Small intestine (tissue), 16 donors: ENCODE measurements at places on chromosomes 4 and X.

- DNase-seq, result peak; percentile 63
These were observed 106.6 kb downstream of the SHROOM4 start for GRCh38 chrX:50707405-50707804.

DNA sequence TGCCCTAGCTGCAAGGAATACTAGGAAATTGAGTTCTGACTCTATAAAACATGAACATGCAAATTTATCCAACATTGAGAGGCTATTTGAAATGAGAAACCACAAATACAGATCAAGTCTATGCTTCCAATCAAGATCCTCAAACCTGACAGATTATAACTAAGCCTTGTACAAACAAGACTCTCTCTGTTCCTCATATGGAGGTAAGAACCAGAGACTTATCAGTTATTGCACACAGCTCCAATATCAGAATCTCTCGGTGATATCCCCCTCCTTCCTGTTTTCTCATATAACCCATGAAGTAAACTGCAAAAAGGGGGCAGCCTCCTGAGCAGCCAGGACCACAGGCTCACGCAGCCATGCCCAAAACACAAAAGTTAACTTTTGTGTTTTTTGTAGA lies 36.5 kb downstream of the FBXW7 start:
- no peak for DNase-seq

DNA sequence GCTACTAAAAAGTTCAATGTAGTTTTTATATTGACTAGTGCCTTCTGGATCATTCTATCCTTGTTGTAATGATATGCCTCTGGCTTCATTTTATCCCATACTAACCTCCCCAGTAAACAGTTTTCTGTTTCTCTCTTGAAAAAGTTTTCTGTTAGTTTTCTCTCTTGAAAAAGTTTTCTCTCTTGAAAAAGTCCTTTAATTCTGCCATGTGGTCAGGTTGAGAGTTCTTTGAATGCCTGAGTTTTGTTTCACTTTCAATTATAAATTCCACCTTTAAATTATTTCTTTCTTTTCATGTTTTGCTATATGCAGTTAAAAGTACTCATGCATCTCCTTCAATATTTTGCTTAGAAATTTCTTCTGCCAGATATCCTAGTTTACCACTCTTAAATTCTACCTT lies 1139.6 kb downstream of the STPG2 start:
- DNase-seq, result no peak

DNA sequence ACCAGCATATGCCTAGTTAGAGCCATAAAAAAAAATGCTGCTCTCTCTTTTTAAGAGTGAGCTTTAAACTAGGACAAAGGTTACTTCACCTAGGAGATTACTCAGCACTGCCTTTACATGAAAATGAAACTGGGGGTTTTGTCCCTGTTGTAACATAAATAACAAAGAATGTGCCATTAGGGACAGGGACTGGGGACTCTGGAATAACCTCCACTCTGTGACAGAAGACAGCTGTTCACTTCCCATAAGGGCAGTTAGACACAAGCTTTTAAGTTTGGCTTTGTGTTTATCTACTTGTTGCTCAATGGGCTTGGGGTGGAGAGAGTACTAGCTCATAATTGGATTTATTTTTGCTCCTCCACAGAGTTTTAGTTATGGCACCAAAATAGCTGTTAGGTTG lies 11.9 kb downstream of the ENPEP start:
- DNase-seq, result peak; percentile 82

- DNase-seq, result no peak
These were observed 38.9 kb upstream of the TMPRSS11D start for GRCh38 chr4:67922697-67923096.

DNA sequence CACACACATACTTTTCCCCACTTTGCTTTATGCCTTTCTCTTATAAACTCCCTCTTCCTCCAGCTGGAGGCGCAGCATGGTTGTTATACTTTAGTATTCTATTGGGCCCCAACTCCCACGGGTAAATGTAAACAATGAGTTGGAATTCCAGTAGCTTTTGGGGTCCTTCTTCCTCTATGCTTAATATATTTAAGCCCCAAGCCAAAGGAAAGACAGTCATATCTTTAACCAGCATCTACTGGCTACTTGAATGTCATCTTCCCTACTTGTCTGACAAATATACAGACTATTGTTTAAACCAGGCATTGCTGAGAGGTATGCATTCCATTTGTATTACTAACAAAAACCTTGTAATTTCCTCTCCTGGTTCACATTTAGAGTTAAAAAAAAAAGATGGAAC lies 72.9 kb downstream of the WDR19 start:
- DNase-seq, result no peak

DNA sequence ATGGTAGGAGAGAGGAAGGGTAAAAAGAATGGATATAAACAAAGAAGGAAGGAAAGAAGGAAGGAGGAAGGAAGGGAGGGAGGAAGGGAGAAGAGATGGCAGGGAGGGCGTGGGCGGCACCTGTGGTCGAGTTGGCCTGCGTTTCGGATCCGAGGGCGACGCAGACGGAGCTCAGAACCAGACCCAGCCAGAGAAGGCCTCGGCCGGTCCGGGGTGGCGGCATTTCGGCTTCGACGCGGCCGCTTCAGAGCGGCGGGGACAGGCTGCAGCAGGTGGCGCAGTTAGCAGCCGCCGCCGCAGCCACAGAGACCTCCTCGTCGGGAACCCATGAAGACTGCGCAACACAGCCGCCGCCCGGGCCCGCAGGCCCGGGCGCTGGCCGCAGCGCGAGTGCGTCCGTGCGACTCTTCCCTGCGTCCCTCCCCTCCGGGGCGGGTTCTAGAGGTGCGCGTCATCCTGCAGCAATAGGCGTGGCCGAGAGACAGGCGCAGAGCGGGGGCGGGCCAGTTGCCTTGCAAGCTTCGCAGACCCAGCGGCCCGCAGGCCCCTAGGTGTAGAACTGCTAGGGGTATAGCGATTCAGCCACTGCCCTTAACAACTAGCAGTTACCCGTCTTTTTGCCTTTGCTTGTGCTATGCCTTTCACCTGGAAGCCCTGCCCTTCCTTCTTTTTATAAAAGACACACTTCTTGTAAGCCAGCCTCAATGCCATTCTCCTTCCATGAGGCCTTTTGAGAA lies at the start of gene IDS:
Gene IDS, minus strand, starts transcription at position 392 of the 737 bp plus-strand sequence. Its CDS starts 169 bp downstream, at position 223.
- DNase-seq, result peak; percentile 87

DNA sequence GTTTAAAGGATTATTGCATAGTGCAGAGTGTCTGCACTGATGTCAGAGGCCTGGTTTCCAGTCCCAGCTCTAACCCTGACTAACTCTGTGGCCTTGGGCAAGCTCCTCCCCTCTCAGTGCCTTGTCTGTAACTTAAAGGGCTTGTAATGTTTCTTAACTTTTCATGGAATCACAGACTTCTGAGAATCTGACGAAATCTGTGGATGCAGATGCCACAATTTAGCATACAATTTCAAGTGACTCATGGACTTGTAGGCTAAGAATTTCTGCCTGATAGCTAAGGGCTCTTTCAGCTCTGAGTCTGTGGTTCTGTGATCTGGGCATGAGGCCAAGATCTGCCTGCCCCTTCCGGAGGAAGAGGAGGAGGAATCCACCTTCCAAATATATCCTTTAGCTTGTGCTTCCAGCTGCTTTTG lies 236.9 kb downstream of the AR start:
- DNase-seq, result peak; percentile 3

DNA sequence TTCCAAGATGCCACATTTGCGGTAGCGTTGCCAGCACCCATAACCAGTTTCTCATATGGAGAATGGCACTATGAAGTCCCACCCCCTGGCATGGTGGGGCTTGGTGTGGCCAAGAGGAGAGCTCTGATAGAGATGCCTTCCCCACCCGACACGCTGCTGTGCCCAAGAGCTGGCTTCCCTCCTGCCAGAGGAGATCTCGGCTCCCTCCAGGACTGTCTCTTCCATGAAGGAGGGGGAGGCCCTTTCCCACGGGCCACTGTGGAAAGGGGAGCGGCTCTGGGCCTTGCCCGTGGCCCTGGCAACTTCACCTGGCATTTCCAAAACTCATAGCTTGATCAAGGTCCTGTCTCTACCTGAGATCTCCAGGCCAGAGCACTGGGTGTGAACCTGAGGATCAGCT lies 217.3 kb upstream of the PSAPL1 start:
- no peak for DNase-seq

DNA sequence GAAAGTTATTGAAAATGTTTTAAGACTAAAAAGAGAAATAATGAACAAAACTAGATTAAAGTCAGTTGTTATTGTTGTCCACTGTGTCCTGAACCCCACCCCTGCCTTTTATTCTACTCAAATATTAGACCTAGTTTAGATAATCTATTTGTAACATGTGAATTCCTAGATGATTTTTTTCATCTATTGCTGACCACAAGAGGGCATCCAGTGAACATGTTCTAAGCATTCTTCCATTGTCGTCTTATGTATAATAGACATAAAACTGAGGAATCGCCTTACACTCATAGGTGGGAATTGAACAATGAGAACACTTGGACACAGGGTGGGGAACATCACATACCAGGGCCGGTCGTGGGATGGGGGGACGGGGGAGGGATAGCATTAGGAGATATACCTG lies 36.4 kb upstream of the HPRT1 start:
- peak; percentile 11 for DNase-seq

DNA sequence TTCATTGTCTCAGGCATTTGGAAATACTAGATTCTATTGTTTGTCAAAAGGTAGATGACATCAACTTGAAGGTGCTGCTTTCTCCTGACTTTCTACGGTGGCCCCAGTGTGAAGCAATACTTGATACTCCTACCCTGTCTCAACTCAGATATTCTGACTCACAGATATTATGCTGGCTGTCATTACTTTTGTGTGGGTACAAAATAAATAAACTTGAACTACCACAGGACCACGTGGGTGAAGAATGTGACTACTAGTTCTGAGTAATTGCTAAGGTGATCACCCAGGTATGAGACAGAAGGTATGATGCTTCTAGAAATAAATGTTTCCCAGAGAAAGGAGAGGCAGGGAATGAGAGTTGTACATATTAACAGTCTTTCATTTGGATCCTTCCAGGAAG lies 275.3 kb upstream of the SPOCK3 start:
- DNase-seq, result no peak

- no peak for DNase-seq
These were observed 12.1 kb upstream of the NPFFR2 start for GRCh38 chr4:72019688-72020087.

DNA sequence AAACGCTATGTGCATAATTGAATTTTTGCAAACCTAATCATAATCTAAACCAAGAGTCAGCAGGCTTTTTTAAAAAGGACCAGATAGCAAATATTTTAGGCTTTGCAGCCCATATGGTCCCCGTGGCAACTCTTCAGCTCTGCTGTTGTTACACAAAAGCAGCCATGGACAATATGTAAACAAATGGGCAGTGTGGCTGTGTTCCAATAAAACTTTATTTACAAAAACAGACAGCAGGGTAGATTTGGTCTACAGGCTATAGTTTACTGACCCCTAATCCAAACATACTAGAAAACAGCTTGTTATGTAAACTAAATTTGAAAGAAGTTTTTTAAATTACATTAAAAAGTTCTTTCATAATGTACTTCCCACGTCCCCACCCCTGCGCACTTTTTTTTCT lies 53.1 kb downstream of the FUNDC1 start:
- no peak for DNase-seq

GRCh38 chr4:152117933-152118507 lies 357.2 kb upstream of the GATB start:
- DNase-seq, result no peak

GRCh38 chr4:53122280-53123116 lies 243.4 kb downstream of the SCFD2 start:
- DNase-seq, result peak; percentile 17

DNA sequence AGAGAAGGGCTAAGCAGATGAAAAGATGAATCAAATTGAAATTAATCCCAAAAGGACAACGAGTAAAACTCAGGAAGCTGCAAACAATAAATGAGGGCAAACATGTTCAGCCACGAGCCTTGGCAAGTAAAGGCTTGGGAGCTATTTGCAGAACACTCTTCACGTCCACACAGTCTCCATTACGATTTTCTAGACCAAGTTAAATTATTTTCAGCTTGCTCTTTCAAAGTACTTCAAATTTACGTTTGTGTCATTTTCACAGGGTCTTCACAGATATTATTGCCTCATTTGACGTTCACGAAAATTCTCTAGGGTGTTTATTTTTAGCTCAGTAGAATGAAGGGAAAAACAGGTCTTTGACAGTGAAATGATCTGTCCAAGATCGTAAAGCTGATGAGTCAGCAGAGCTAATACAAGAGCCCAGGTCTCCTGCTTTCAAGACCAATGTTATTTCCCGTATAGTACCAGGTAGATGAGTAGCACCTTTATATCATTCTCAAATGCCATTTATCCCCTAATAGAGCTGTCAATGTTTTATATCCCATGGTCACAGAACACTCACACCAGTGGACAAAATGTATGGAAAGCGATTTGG lies 20.9 kb downstream of the KLB start:
- DNase-seq, result no peak

- DNase-seq, result no peak
These were observed 12.8 kb upstream of the FAM200B start for GRCh38 chr4:15668566-15669435.

GRCh38 chr4:138438608-138439007 lies 196.5 kb upstream of the SLC7A11 start:
- DNase-seq, result no peak

DNA sequence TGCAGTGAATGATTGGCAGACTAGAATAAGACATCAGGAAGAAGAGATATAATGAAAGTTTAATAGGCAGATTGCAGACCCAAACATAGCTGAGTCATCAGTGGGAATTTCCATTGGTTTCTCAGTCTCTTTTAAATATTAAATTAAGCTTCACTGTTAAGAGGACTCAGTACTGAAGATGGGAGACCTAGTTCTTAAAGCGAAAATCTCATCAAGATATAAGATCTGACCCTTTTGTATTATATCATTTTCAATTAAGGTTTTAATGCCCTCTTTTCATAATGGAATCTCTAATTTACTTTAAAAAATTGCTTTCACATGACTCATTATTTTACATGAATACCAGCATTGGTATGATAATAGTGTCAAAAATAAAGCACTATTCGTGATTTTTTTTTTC lies 168.9 kb upstream of the ATOH1 start:
- no peak for DNase-seq

DNA sequence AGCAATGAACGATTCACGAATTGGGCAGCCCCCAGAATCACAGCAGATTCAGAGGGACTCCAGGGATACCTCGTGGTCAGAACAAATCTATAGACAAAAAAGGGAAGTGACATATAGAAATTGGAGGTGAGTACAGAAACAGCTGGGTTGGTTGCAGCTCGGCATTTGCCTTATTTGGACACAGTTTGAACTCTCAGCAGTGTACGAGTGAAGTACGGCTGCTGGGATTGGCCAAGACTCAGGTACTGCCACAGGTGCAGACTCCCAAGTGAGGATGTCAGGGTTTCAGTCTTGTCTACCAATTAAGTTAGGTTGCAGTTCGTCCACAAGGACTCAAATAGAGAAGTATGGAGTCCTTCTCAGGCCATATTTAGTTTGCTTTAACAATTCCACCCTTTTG lies 28.2 kb downstream of the HTT-AS start:
- no peak for DNase-seq

GRCh38 chr4:39353478-39354253 lies 12.5 kb downstream of the RFC1 start:
- DNase-seq, result peak; percentile 77

DNA sequence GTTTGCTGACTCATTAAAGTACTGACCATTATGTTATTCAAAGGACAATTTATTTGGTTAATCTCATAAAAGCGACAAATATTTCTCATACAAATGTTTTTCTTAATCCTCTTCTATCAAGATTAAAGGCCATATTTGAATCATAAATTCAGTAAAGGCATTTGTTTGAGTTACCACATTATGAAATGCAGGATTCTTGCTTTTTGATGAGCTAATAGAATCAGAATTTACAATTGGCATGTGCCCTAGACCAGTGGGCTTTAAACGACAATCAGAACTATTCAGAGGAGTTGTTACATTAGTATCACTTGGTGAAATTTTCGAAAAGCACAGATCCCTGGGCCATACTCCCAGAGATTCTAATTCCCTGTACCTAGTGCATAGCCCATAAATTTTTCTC lies 55.3 kb downstream of the KLHL4 start:
- DNase-seq, result no peak
